ENCODE measurements at places on chromosomes 1 and 21.

DNA sequence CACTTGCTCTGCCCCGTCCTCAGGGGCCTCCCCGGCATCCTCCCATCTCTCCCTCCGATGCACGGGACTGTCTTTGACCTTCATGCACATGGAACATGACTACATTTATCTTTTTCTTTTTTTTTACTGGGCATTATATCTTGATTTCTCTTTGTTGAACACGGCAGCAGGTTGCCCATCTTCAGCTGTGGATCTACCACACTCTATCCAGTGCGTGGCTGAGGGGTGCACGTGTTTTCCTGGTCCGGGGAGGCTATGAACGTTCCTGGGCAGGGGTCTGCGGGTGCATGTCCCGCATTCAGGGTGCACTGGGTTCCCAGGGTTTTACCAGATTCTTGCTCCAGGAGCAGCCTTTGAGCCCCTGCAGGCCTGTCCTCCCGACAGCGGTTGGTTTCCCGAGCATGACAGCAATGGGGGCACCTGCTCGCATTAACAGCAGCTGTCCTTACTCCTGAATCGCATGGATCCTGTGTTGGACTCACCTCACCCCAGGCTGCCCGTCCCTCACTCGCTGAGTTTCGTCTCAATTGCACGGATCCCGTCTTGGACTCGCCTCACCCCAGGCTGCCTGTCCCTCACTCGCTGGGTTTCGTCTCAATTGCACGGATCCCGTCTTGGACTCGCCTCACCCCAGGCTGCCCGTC lies 7.4 kb downstream of the POFUT2 start:
- no peak for DNase-seq

DNA sequence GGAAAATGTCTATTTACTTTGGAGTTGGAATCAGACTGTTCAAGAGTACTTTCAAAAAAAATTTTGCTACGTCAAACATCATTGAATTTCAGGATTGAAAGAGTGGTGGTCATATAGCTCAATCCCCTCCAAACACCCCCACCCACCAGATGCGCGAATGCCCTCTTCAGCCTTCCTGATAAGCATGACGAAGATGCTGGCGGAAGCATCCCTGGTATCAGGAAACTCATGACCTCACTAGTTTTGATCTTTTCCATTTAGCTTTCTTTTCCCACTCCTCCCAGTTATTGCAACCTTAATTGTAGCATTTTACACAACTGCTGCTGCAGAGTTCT lies 104.4 kb downstream of the LEPR start:
- peak; percentile 9 for DNase-seq

GRCh38 chr1:40784141-40784770 lies 669 bp downstream of the KCNQ4 start:
- DNase-seq: no peak

DNA sequence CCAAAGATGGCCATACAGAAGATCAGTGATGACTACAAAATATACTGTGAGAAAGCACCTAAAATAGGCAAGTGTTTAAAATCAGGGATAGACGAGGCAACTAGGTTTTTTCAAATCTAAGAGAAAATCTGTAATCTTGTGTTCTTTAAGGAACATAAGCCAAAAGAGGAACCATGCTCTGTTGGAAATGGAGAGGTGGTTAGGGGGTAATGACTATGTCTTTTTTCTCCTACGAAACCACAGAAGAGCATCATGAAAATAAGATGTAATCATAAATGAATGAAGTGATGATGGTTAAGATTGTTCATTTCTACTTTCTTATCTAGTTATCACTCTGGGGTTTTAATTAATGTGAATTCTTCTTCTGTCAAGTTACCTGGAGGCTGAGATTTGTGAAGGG lies 43.1 kb downstream of the RGSL1 start:
- DNase-seq: no peak

- no peak for DNase-seq
Observed at GRCh38 chr1:176778056-176778455, 315.1 kb downstream of the PAPPA2 start.

- DNase-seq: no peak
Observed at GRCh38 chr1:74091371-74091770, 106.6 kb downstream of the LRRIQ3 start.

DNA sequence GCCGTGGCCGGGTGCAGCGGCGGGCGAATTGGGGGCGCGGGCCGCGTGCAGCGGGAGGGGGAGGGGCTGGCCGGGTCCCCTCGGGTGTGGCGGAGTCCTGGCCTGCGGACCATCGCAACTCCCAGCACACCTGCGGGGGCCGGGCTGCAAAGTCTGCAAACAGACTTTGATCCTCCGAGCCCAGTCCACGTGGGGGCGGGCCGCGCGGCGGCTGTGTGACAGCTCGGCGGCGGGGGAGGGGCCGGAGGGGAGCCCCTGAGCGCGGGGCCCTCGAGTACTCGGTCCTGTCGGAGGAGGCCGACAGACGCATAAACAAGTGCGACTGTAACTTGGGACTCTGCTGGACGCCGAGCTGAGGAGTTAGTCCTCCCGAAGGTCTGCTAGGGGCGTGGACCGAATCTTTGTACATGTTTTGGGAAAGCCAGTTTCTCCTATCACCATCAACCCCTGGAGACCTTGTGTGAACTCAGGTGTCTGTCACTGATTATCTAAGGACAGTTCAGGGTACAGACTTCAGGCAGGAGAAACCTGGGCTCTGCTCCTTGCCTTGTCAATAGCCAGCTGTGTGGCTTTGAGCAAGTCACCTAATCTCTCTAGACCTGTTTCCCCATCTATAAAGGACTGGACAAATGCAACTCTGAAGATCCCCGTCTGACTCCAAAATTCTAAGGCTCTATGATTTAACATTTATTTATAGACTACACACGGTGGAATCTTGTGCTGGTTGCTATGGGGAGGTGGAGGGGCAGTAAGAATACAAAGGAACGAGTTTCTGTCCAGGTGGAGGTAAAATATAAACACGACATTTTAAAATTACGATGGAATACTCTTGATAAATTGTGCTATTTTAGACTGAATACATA lies 710 bp upstream of the SLC30A1 start:
- peak; percentile 84 for DNase-seq

- no peak for DNase-seq
Observed at GRCh38 chr21:32492376-32492775, 79.9 kb downstream of the EVA1C start.

GRCh38 chr1:235784950-235785349 lies 81.8 kb downstream of the LYST start:
- DNase-seq: no peak

DNA sequence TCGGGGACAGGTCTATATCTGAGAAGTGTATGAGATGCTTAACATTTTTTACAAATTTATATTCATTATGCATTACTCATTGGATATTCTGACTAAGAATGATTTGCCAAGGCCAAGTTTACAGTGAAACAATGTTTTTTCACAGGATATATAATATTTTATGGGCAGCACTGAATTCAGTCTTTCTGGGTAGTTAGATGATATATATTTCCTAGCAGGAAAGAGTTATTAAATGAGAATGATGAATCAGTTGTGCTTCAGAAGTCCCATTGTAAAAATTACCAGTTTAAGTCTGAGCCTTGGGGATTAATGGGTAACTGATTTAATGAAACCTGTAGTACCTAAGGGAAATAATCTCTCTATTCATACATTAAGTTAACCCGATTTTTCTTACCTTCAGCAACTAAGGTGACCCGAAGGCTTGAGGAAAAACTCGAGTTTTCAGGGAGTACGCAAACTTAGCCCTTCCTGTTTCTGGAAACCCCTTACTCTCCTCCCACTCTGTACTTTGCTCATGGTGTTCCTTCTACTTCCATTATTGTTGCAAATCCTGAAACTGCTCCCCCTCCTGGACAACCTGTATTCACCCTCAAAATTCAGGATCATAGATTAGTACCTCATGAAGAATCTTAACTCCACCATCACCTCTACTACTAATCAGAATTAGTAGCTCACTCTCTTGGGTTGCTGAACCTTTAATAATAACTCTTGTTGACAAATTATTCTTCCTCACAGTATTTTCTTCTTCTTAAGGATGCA lies 135.1 kb downstream of the AK5 start:
- no peak for DNase-seq

DNA sequence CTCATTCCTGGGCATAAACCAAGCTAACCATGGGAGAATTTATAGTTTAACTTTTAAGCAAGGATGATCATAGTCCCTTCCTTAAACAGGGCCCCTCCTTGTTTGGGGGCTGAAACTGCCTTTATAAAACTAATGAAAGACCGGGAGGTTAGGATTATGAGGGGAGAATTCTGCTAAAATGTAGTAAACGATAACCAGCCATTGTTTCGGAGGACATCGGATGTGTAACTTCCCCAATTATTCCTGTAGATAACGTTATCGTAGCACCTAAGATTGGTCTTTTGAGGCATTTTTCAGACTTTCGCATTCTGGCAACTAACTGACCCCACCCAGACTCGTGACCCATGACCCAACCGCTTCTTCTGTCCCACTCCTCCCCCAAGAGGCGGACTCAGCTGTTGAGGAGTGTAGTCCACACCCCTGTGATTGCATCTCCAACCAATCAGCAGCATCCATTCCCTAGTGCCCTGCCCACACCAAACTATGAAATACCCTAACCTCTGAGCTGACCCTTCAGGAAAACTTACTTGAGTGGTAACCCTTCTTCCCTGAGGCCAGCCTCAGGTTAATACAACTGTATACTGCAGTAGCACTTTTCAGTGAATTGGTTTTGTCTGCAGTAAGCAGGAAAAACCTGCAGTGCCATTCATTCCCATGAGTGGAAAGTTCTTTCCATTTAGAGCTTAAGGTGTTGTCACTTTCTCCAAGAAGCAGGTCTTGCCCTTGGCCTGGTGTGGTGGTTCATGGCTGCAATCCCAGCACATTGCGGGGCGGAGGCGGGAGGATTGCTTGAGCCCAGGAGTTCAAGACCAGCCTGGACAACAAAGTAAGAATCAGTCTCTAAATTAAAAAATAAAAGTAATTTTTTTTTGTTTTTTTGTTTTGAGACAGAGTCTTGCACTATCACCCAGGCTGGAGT lies 823 bp upstream of the SYF2 start:
- peak; percentile 94 for DNase-seq

- no peak for DNase-seq
Observed at GRCh38 chr1:204320382-204320804, 39.3 kb downstream of the PLEKHA6 start.

DNA sequence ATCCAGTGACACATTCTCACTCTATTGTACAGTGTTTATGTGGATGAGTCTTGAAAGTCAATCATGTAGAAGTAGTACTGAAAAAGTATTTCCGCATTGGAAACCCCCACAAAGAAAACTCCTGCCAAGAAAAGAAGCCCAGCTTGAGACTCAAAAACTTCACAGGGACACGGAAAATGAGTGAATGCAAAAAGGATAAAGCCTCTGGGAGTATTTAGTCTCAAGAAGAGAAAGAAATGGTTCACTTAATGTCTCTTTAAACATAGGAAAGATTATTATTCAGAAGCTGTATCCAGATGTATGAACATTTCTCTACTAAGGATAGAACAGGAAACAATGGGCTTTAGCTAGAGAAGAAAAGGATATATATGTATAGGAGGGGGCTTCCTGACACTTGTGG lies 304.5 kb downstream of the BARHL2 start:
- no peak for DNase-seq

DNA sequence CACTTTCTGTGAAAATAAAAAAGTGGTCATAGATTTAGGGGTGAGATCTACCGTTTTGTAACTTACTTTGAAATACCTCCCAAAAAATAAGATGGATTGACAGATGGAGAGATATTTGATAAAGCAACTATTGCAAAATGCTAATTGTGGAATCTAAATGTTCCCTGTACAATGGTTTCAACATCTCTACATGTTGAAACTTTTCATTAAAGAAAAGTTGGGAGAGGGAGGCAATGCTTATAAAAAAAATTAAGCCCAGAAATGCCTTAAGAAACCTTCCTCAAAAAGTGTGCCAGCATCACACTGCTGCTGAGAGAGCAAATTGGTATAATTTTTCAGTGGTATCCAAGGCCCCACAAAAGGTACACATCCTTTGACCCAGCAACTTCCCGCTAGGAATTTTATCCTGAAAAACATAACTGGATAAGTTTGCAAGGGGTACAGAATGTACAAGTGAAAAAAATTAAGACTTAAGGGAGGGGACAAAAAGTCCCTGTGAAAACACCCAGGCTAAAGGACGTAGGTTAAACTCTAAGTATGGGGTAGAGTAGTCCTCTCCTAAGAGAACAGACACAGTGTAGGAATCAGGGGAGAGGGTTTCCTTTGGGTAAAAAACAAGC lies 84.3 kb downstream of the TGFBR3 start:
- DNase-seq: no peak

- no peak for DNase-seq
Observed at GRCh38 chr1:33927721-33928120, 63.8 kb downstream of the HMGB4 start.

GRCh38 chr1:53567851-53568250 lies 108.7 kb downstream of the DMRTB1 start:
- DNase-seq: no peak

- DNase-seq: no peak
Observed at GRCh38 chr1:199018471-199019135, 379.8 kb downstream of the PTPRC start.

Data from adrenal gland (tissue), 19 donors.